Sciatic nerve (tissue), 2 donors: ENCODE measurements at places on chromosomes 2 and 18. TPM values are rescaled to one million over a fixed set of nuclear protein-coding genes. Genes with fewer than 3 reads are reported as not detected.

DNA sequence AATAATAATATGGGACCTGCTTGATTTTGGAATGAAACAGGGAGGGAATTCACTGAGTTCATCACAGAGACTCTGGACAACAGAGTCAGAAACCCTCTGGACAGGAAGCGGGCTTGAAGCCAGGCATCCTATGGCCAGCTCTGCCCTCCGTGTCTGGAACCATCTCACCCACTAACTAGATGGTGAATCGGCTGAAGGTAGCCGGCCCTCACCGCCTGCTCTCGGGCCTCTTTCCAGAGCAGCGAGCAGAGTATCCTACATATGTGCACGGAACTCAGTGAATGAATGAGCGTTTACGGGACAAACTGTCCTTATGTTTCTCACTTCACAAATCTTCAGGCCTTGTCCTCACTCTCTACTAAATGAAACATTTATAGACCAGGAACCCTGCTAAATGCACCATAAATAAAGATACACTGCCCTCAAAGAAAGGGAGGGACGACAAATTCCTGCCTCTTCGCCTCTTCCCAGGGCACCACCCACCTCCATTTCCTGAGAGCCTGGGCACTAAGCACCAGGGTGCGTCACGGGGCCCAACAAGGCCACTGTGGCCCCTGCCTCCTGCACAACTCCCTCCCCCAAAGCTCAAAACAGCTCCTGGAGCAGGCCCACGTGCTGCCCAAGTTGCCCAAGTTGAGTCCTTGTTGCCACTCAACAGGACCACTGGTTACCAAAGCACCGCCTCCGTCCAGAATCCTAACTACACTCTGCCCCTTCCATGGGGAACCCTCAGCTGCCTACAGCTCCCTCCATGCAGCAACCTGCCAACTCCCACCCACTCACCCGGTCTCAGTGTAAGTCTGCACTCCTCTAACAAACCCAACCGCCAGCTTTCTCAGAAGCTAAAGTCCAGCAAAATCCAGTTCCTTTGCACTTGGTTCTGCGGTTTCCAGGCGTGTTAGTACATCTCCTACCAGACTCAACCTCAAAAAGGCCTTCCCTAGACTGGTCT is 1.7 kb downstream of the TBC1D8 start:
- DNase-seq = no peak

GRCh38 chr2:223856584-223856983 is 19.2 kb upstream of the AP1S3 start:
- DNase-seq = no peak

GRCh38 chr2:100666996-100667395 is 104.2 kb downstream of the PDCL3 start:
- no peak for DNase-seq

DNA sequence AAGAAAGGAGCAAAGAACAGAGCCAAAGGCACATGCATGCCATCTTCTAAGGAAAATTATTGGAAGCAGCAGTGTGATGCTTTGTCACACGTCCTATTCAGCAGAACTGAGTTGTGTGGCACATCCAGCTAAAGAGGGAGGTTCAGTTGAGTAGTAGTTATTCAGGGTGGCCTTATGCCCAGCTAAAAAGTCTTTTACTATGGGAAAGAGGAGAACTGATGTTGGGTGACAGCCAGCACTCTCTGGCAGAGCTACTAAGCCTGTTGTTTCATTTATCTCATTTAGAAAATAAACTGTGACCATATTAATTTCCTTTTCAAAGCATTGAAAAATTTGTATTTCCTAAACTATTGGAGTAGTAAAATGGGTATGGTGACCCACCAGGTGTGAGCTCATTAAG is 18.5 kb downstream of the ITGA6 start:
- no peak for DNase-seq

- DNase-seq = no peak
Measured at GRCh38 chr2:3264010-3264744, 113.4 kb downstream of the EIPR1 start.

GRCh38 chr2:196268538-196269338 is 97.4 kb upstream of the STK17B start:
- DNase-seq = no peak

GRCh38 chr2:964562-964961 is 13.9 kb downstream of the SNTG2 start:
- DNase-seq = no peak

DNA sequence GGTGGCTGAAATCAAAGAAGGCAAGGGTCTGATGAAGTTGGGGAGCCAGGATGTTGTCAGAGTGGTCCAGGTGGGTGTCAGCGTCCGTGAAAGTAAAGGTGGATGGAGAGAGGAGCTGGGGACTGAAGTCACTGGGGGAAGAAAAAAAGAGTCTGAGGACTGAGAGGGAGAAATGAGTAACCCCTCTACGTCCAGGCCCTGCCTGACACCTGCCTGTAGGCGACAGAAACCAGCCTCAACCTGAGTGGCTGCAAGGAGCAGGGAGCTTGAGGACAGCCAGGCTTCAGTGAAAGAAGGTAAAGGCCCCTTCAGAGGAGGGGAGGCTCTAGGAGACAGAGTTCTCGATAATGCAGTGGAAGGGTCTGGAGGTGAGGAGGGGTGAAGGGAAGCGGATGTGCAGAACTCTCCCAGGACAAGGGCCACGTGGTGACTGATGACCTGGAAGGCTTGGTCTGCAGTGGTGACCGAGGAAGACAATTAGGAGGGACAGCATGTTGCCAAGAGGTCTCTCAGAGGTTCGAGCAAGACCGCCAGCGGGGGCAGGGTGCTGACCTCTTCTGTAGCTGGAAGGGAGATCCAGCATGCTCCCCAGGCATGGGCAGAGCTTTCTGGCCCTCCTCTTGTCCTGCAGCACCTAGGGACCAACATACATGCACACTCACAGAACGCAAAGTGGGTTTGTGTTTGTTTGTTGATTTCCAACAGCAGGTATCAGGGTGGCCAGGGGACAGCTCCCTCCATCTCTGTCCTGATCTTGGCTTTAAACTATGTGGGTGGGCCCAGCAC is 86.6 kb upstream of the TMEM247 start:
- no peak for DNase-seq

DNA sequence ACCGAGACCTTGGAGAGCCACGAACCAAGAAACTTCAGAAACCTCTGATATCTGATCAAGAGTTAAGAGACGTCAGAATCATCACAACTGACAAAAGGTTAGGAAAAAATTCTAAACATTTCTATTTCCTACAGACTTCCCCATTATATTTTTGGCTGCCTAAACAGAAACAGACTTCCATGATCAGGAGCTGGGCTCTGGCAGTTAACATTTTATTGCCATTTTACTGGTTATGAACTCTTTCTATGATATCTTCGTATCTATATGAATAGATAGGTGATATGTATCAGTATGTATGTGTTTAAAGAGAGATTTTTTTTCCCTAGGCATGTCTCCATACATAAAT is 31.1 kb upstream of the PPP1R1C start:
- DNase-seq = no peak

DNA sequence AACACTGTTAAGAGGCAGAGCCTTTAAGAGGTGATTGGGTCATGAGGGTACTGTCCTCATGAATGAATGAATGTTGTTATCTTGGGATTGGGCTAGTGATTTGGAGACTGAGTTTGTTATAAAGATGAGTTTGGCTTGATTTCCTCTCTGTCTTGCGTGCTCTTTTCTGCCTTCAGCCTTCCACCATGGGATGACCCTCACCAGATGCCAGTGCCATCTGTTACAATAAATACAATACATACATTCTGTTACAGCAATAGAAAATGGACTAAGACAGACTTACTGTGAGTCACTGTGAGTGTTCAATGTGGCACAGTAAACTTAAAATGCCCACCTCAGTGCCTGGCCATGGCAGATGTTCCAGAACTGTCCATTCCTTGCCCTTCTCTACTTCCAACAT is 95.0 kb upstream of the ZFP36L2 start:
- DNase-seq = no peak

GRCh38 chr2:211495339-211495738 is 938.9 kb downstream of the CPS1 start:
- DNase-seq = no peak

DNA sequence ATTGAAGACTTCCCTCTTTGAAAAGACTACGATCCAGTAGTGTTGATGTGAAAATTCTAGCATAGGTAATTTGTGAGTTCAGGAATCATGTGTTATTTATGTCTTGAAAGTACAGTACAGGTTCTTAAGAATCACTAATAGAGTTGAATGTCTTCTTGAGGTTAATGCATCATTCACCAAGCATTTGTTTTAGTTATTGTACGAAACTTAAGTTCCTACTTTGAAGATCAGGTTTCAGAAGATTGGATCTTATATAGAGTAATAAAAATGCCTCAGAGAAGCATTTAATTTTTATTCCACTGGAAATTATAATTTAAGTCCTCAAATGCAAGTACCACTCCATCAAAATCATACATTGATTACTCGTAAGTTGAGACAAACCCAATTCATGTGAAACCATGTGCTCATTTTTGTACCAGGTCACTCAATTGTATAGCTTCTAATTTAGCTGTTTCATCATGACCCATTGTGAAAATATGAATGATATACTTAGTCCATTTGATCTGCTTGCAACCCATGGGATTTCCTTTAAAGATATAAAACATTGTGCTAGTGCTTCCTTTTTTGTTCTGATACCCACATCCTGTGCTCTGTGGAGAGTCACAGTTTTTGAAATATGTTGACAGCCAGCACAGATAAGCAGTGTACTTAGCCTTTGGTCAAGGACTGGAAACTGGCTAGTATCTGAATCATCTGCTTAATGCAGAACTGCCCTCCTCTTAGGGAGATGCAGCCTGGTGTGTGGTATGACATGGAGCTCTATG is 22.5 kb upstream of the RAB27B start:
- no peak for DNase-seq

GRCh38 chr2:1891147-1891546 is 146.8 kb upstream of the PXDN start:
- no peak for DNase-seq

GRCh38 chr18:59910967-59911366 is 11.2 kb downstream of the PMAIP1 start:
- no peak for DNase-seq

DNA sequence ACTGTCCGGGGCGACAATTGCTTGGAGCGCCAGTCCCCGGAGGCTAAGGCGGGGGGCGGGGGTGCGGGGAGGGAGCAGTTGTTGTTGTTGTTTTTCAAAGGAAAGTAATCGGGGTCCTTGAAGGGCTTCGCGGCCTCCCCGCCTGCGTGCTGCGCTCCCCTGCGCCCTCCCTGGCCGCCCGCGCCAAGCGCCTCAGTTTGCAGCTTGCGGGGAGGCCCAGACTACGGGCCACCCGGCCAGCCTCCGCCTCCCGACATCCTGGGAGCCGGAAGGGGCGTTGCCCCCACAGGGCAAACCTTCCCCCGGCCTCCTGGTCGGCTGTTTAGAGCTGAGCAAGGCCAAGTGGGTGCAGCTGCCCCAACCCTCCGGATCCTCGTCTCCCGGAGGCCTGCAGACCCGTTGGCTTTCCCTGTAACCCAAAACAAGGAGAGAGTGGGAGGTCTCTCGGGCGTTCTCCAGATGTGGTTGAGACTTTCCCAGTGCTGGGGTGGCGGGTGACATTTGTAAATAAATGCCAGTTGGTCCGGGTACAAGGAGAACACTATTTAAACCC is 3.7 kb upstream of the SIX3 start:
- no peak for DNase-seq

- DNase-seq = no peak
Measured at GRCh38 chr2:237754626-237755248, 43.8 kb upstream of the RBM44 start.

- no peak for DNase-seq
Measured at GRCh38 chr2:119649364-119649917, 29.6 kb upstream of the TMEM177 start.

GRCh38 chr2:9145109-9145751 is 61.4 kb upstream of the ASAP2 start:
- no peak for DNase-seq

DNA sequence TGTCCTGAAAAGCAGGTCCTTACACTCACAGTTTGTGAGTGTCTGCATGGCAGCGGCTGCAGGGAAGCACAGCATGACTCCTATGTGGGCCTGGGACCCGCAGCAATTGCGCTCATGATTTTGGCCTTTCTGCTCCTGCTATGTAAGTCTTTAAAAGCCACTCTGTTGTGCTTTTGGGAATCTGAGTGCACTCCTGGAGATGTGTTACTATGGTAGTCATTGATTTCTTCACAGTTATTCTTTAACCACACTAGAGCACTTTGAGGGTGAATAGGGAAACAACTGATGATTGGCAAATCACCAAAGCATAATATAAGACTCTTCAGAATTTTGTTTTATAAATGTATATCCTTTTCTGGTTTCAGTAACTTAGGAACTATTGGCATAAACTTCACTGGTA is 40.9 kb downstream of the DSG2 start:
- DNase-seq = no peak

DNA sequence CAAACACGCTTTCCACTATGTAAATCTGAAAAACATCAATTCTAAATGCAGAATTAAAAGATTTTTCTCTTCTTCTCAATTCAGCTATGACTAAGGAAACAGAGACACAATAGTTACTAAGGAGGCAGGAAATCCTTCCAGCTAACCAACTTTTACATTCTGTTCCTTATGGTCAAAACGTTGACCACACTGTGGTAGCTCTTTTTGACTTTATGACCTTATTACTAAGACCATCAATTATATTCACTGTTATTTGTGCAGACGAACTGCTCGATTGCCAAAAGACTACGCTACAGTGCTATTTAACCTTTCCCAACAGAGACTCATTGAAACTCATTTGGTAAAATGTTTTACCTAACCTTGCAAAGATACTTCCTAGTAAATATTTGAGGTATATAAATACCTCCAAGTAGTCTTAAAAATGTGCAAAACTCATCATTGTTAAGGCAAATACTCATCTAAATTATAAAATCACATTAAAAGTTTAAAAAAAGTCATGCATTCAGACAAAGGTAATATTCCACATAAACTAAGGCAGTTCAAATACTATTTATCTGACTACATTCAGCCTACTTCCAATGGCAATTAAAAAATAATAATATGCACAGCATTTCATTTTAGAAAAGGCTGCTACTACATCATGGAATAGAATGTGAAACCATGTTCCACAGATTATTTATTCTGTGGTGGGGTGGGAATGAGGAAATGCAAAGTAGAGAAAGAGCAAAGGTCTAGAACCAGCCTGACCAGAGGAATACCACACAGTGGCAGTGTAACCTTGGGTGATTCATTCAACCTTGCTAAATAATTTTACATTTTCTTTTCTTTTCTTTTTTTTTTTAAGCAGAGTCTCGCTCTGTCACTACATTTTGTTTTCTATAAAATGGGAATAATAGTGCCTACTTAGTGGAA is 139.9 kb downstream of the THADA start:
- no peak for DNase-seq

The SLC23A3 gene
- 3.3 TPM for total RNA-seq

The SH3RF3 gene
- total RNA-seq = 6.4 TPM

The INHBB gene
- 37.4 TPM for total RNA-seq

The RPRM gene
- total RNA-seq = 0.22 TPM

The SKA1 gene
- 0.36 TPM for total RNA-seq
